Endodermal cell (in vitro differentiated cells): ENCODE measurements at places on chromosomes 12 and 14. TPM values are rescaled to one million over a fixed set of nuclear protein-coding genes. Genes with fewer than 3 reads are reported as not detected.

The GLS2 gene
- 0.95 to 1.5 TPM (median 1.5 TPM) in 3 replicates for total RNA-seq

The FLRT2 gene
- 24.4 and 26.8 TPM in 2 replicates for total RNA-seq

GRCh38 chr12:70190262-70191010 is 52.8 kb upstream of the CNOT2 start:
- H3K27me3 ChIP-seq, result no peaks in the 10 kb centered on the region
- H3K36me3 ChIP-seq, result no peaks in the 10 kb centered on the region
- H3K4me3 ChIP-seq, result no peak overlapping the region
- no peak overlapping the region for H3K27ac ChIP-seq
- DNase-seq, result no peak

- H3K36me3 ChIP-seq, result no peaks in the 10 kb centered on the region
- no peak overlapping the region for H3K4me3 ChIP-seq
- no peaks in the 10 kb centered on the region for H3K27me3 ChIP-seq
- no peaks in the 10 kb centered on the region for H3K4me1 ChIP-seq
These were observed 1193.7 kb downstream of the GALC start for GRCh38 chr14:86799244-86799647.

DNA sequence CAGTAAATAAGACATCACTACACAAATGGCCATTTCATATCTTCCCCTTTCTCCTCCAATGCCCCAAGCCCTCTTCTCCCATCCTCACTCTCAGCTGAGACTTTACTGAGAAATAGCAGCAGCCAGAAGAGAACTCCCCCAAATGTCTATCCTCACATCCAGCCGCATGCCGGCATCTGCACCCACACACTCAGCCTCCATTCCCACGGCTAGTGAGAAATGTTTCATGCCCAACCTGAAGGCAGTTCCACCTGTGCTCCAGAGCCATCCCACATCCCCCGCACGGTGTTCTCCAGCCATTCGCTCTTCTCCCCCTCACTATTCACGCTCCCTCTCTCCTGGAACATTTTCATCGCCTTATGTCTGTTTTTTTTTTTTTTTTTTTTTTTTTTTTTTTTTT is 208.7 kb upstream of the DIO3 start:
- DNase-seq, result no peak
- H3K36me3 ChIP-seq, result no peaks in the 10 kb centered on the region
- H3K4me1 ChIP-seq, result no peaks in the 10 kb centered on the region
- no peaks in the 10 kb centered on the region for H3K27me3 ChIP-seq
- H3K4me3 ChIP-seq, result no peak overlapping the region

DNA sequence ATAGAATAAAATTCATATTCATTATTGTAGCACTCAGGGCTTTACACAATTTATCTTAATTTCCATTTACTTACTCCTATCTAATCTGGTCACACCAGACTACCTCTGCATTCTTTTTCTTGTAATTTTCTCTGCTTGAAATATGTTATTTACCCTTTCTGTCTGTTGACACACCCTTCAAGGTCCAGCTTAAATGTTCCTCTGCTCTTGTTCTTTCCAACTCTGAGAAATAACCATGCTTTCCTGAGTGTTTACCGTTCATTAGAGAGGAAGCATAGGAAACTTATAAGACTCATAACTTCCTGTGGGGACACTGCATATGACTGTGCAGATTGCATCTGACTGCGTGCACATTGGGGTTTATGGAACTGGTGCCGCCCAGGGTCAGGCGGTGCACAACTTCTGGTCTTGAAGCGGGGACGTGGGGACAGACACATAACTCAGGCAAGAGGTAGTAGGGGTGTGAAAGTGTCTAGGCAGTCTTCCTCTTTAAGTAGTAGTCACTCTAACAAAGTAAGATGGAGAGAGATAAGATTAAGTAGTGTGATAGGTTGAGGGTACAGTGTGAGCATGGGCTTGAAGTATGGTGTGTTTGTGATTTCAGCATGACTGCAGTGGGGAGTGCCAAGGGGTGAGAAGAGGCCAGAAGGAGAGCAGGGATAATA is 42.6 kb upstream of the FOXJ2 start:
- H3K27ac ChIP-seq, result no peak overlapping the region
- H3K4me1 ChIP-seq, result peaks cover 13% of the 10 kb centered on the region
- H3K4me3 ChIP-seq, result no peak overlapping the region
- H3K36me3 ChIP-seq, result no peaks in the 10 kb centered on the region
- H3K27me3 ChIP-seq, result no peaks in the 10 kb centered on the region

DNA sequence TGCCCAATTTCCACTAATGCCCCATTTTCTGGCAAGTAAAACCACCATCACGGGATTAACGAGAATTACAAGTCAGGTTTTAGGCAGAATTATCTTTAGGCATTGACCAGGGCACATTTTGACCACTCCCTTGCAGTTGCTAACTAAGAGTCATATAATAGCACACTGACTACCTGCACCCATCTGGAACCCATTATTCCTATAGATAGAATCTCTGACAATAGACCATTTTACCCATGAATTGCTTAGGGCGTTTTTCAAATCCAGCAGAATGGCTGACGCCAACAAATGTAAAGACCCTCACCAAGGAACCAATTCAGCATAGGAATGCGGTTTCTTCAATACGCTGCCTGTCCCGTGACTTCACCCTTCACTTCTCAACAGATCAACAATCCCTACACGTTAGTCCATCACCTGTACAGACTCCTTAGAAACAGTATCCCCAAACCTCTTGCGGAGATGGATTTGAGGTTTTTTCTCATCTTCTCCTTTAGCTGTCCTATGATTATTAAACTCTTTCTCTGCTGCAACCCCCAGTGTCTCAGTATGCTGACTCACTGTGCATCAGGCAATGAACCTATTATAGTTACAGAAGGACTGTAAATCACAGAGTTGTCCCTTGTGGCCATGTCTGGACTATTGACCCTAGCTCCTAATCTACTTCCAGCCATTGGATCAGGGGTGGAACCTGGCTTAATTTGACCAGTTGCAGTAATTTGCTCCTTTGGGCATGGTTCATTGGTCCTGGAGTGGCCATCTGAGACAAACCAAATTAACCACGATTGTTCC is 177.3 kb upstream of the PLXNC1 start:
- DNase-seq, result no peak
- no peaks in the 10 kb centered on the region for H3K36me3 ChIP-seq
- H3K4me3 ChIP-seq, result no peak overlapping the region
- H3K27me3 ChIP-seq, result peaks cover 17% of the 10 kb centered on the region

DNA sequence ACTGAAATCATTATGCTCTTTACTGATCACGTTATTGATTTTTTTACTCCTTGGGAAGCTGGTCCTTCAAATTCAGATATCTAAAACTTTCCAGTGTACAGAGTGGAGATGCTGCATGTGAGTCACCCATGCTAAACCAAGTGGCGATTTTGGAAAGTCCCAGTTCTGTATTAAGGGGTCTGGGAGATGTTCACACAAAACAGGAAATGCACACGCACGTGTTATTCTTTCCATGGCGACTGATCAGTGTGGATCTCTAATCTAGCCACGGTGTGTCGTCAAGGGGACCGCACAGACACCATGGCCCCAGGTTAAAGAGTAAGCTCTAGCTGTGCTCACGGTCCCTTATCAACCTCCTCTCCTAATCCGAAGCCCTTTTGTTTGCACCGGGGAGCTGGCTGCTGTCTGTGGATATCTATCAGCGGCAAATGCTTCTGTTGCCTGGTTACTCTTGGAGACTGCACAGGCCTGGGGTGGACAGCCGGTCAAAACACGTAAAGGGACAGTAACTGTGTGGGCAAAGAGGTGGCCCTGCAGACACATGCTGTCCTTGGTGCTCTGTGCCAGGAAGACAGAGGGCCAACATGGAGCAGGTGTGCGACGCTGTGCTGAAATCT is 96.6 kb downstream of the RIMBP2 start:
- no peaks in the 10 kb centered on the region for H3K4me1 ChIP-seq
- peak; percentile 44 for DNase-seq
- H3K4me3 ChIP-seq, result no peak overlapping the region
- H3K27me3 ChIP-seq, result no peaks in the 10 kb centered on the region

- no peak overlapping the region for H3K4me3 ChIP-seq
- H3K27ac ChIP-seq, result no peak overlapping the region
- peaks cover 70% of the 10 kb centered on the region for H3K27me3 ChIP-seq
- H3K36me3 ChIP-seq, result no peaks in the 10 kb centered on the region
These were observed 33.7 kb upstream of the PAX9 start for GRCh38 chr14:36627981-36628380.

DNA sequence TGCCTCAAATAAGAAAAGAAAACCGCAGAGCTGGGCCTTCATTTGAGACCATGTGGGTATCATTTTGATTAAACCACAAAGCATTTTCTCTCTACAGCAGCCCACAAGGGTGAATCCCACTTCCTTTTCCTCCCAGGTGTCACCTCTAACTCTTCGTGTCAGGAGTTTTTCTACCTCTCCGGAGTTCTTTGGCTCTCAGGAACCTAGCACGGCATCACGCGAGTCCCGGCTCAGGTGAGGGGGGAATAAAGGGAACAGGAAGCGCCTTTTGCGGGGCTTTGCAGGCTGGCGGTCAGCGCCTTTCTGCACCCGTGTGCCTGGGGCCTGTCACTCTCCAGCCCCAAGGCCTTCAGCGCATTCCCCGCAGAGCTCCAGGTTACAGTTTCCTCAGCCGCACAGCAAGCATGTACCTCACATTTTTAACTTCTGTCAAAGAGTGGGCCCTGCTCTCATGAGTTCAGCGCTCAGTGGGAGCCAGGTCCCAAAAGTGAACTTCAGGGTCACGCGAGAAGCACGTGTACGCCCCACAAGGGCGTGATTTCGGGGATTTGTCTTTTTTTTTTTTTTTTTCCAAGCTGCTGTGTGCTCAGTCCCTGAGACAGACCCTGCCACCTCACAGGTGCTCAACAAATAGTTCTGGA is 740 bp upstream of the PRPF40B start:
- peak; percentile 85 for DNase-seq
- H3K27ac ChIP-seq, result peak overlapping the region; percentile 42
- H3K36me3 ChIP-seq, result no peaks in the 10 kb centered on the region

GRCh38 chr12:117854339-117855012 is 114.3 kb downstream of the KSR2 start:
- peak; percentile 97 for DNase-seq
- no peaks in the 10 kb centered on the region for H3K36me3 ChIP-seq
- H3K4me1 ChIP-seq, result no peaks in the 10 kb centered on the region
- H3K27ac ChIP-seq, result no peak overlapping the region

DNA sequence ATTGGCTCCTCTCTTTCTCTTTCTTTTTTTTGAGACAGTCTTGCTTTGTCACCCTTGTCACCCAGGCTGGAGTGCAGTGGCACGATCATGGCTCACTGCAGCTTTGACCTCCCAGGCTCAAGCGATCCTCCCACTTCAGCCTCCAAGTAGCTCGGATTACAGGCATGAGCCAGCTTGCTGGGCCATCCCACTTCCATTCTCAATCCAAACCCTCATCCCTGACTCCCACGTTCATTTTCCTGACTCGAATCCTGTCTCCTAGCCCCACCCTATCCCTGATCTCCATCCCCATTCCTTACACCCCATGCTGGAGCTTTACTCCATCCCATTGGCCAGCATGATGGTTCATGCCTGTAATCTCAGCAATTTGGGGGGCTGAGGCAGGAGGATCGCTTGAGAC is 7.8 kb downstream of the SPRYD4 start:
- H3K36me3 ChIP-seq, result no peaks in the 10 kb centered on the region
- H3K27me3 ChIP-seq, result no peaks in the 10 kb centered on the region
- peaks cover 4% of the 10 kb centered on the region for H3K4me1 ChIP-seq

DNA sequence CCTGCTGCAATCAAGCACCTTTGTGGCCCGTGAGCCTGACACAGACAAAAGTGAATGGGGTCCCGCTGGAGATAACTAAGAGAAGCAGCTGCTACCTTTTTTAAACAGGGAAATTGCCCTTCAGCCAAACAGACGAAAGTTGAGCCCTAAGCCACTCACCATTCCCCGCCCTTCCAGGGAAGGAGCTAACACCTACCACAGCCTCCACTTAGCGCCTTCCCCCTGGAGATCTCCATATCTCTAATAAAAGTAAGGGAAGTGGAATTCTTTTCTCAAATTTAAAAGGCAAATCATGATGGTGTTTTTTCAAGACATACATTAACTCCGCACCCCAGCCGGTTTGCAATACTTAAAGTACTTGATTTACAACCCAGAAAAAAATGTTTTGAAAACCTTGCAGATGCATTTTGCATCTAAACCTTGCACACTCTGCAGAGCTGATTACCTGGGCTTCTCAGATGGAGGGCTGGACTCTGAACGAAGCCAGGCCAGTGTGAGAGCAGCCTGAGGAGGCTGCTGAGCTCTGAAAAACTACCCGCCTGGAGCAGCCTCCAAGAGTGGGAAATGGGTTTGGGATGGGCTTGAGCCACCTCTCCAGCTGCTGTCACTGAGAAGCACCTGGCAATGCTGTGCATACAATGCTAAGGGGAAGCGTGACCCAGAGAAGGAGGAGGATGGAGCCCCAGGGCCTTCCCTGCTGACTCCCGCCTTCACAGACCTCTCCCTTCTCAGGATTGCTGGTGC is 10.0 kb downstream of the NUAK1 start:
- no peaks in the 10 kb centered on the region for H3K27me3 ChIP-seq
- H3K27ac ChIP-seq, result no peak overlapping the region
- no peak overlapping the region for H3K4me3 ChIP-seq
- DNase-seq, result peak; percentile 88

DNA sequence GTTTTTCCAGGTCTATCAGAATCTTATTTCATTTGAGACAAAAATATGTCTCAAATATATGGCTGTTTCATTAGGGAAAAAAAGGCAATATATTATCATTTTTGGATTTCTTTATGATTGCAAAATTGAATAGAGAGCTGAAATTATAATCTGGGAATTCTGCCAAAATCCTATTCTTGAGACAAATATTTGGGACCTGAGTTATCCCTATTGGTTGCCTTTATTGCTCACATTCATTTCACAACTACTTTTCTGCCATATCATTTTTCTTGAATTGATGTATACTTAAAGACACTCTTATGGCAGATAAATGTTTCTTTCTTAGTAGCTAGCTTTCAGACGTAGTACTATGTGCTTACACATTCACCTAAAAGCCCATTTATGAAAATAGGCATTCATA is 241.6 kb upstream of the NOVA1 start:
- H3K27ac ChIP-seq, result no peak overlapping the region
- no peak for DNase-seq
- peaks cover 16% of the 10 kb centered on the region for H3K4me1 ChIP-seq
- no peaks in the 10 kb centered on the region for H3K36me3 ChIP-seq
- no peaks in the 10 kb centered on the region for H3K27me3 ChIP-seq

DNA sequence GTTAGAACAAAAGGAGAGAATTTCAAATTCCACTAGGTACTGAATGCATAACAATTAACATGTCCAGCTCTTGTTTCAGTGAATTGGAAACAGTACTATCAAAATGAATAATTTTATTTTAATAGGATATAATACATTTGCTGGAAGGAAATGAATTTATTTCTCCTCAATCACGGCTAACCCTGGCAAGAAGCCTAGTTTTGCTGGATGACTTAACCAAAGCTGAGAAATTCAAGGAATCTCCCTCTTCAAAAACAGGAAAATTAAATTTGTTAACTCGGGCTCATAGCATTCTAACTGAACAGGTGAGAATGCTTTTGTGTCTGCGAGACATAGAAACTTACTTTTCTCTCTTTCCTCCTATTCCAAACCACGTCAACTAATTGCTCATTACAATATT is 163.5 kb upstream of the NEDD1 start:
- no peak overlapping the region for H3K4me3 ChIP-seq
- H3K36me3 ChIP-seq, result no peaks in the 10 kb centered on the region
- DNase-seq, result no peak
- no peaks in the 10 kb centered on the region for H3K27me3 ChIP-seq
- no peaks in the 10 kb centered on the region for H3K4me1 ChIP-seq
- no peak overlapping the region for H3K27ac ChIP-seq
